ENCODE measurements at places on chromosomes 3 and 15.

GRCh38 chr3:149315694-149316093 is 17.7 kb downstream of the TM4SF18 start:
- DNase-seq = no peak

DNA sequence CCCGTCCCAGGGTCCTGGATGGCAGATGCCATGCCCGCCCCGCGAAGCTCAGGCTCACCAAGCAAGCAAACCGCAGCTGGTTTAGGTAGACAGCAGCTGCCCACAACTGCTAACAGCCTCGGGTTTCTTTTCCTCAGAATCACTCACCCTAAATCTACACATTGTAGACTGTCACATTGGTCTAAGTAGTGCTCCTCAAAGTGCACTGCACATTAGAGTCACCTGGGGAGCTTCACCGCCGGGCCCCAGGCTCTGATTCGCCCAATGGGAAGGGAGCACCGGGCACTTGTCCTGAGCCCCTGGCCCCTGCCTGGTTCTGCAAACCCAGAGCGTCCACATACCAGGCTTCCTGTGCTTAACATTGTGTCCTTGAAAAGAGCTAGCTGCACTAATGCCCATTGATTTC is 752 bp downstream of the OCA2 start:
- no peak for DNase-seq

GRCh38 chr15:68792901-68793766 is 27.6 kb downstream of the ANP32A start:
- no peak for DNase-seq

GRCh38 chr15:31869686-31870307 is 160.5 kb upstream of the CHRNA7 start:
- no peak for DNase-seq

DNA sequence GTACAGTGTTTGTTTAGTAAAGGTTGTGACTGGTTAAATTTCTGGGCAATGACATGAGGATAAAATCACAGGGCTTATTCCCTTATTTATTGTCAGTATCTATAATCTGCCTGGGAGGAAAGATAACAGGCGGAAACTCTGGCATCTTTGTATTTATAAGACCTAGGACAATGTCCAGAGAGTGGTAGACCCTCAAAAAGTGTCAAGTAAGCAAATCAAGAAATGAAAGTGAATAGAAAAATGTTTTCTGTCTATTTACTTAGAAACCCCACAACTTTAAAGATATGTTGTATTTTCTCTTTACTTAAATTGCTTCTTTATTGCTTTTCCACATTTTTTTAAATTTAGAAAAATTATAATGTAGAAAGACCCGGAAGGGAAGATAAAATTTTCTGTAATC is 544.6 kb downstream of the EDEM1 start:
- DNase-seq = no peak

- DNase-seq = no peak
Measured at GRCh38 chr3:146750196-146750595, 145.1 kb upstream of the PLSCR5 start.

GRCh38 chr15:57015897-57016296 is 97.5 kb downstream of the TCF12 start:
- no peak for DNase-seq
